ENCODE measurements at places on chromosomes 2 and 18.

GRCh38 chr18:73677450-73677849, 470.2 kb downstream of the FBXO15 start:
- DNase-seq, result no peak

DNA sequence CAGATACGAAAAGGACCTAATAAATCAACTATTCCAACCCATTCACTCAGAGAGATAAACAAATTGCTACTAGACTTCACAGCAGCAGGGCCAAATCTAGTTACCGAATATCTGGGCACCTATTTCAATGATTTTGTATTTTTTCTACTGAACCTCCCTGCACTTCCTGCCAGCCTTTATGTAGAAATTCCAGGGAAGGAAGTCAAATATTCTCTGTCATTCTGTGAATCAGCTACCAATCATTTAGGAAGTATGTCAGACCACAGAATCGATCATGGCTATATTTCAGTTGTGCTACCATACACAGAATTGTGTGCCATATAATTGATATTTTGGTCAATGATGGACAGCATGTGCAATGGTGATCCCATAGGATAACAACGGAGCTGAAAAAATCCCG, 109.6 kb upstream of the SPOPL start:
- no peak for DNase-seq

DNA sequence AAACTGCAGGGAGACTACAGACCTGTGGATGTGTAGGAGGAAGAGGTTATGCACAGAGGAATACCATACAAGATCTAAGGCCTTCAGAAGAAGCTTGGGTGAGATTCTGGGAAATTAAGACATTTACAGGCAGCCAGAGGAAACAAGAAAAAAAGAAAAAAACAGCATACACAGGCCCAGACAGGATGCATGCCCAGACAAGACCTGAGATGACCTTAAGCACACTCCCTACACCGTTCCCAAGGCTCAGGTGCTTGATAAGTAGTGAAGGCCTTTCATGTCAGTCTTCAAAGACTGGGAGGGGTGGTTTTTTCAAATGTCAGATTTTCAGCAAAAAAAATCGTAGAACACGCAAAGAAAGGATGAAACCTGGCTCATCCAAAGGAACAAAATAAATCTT, 83.0 kb downstream of the CCDC138 start:
- no peak for DNase-seq

DNA sequence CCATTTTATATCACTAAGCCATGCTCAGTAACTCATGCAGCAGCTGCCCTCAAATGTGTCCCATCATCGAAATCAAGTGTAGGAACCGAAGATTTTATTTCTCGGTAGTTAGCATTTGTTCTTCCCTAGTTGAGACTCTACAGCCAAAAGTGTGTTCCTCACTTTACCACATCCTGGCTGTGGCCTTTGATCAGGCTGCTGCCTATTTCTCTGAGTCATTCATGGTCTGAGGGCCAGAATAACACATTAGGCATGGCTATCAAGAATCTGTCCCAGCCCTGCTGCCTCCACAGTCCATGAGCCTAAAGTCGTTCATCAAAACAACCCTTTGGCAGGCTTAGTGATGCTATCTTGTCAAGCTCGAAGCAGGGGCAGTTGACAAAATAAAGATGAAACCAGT, 300.1 kb downstream of the TDRD15 start:
- DNase-seq, result no peak

DNA sequence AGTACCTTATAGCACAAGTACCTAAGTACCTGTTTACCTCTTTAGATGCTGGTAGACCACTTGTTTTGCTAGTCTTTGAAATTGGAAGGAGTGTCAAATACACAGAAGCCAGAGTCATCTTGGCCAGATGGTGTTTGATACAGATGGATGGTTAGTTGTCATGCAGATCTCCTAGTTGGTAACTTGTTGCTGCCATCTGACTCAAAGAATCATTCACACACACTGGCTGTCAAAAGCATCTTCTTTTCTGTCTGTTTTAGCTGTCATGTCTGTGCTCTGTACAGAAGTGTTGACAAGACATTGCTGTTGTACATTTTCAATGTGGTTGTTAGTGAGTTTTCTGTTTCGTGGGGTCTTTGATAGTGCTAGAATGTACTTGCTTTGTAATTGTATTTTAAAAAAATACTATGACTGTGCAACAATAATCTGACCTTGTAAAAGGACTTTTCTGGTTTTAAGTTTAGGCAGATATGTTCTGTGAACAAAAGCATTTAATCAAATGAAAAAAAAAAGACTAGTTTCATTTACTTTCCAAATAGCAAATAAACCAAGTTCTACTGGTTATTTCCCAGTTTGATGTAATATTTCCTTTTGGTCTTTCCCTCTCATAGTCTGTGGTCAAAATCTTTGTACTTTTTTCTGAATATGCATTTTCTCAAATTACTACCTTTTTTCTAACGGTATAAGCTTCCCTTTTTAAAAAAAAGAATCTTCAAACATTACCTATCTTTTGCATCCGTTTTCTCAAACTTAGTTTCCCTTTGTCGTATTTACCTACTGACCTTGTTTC, 39.9 kb downstream of the TANK start:
- peak; percentile 33 for DNase-seq

GRCh38 chr2:208210688-208211451, 21.0 kb upstream of the C2orf80 start:
- no peak for DNase-seq

DNA sequence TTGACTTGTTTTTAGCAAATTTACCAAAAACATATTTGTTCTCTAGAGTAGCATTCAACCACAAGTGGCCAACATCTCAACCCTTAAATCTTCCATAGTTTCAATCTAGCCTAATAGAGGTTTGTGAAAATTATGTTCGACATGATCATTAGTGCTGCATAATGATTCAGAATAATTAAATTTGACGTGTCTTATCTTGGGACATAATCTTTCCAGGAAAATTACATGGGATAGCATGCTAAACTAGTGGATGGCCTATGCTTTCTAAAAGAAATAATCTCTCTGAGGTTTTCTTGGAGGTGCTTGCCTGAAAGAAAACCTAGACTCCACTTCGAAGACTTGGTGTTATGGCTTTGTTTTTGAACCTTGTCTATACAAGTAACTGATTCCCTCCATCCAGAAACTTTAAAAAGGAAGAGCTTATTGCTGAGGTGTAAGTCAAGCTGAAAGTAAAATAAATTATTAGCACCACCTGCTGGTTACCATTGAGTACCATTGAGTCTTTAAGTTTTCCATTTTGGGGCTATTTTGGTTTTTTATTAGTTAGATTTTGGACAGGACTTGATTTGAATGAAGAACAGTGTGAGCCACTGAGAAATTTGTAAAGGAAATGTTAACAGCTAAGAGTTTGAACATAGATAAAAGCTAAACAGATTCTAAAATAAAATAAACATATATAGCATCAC, 32.7 kb downstream of the COX7A2L start:
- DNase-seq, result peak; percentile 31

DNA sequence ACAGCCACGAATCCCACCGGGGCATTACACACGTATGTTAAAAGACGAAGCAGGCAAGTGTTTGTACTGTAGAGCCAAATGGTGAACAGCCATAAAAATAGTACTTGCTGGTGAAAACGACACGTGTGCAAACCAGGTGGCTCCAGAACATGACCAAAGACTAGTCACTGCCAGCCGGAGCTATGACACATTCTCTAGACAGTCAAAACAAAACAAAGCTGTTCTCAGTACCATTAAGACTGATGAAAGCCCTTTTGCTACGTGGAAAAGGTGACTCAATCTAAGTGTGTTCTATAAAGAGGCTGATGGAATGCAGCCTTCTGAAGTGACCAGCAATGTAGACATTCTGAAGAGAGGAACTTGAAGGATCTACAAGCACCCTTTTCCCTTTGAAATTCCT, 367.7 kb upstream of the NETO1 start:
- DNase-seq, result no peak

- DNase-seq, result no peak
These were observed 314.9 kb downstream of the AFF3 start for GRCh38 chr2:99827296-99827999.

DNA sequence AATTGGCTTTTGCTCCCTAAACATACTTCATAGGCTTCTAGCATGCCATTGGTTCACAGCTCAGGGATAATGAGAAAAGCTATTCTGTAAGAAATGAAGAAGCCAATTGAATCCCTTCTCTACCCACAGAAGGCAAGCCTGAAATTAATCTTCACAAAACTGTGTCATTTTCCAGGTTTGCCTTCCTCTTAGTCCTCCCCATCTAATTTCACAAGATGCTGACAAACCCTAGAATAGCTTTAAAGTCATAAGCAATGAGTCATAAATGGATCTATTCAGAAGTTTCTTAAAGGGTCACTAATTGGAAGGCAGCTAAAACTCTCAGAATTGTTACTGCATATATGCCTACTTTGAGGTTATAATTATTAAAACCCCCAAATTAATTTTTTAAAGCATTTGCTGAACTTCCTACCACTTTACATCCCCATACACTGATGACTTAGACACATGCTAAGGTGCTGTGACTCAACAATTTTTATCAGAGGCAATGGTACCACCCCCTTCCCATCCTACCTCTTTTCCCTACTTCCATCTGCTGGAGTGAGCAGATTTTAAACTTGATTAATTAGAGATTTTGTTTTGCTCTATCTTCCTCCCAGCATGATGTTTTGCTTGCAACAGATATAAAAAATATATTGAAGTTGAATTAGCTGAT, 51.3 kb upstream of the NABP1 start:
- no peak for DNase-seq
